Fibroblast of skin of right biceps (primary cell): ENCODE measurements at places on chromosomes 1 and 21.
A peak's percentile ranks its signal among the peaks of the same experiment; 100 is the strongest.

DNA sequence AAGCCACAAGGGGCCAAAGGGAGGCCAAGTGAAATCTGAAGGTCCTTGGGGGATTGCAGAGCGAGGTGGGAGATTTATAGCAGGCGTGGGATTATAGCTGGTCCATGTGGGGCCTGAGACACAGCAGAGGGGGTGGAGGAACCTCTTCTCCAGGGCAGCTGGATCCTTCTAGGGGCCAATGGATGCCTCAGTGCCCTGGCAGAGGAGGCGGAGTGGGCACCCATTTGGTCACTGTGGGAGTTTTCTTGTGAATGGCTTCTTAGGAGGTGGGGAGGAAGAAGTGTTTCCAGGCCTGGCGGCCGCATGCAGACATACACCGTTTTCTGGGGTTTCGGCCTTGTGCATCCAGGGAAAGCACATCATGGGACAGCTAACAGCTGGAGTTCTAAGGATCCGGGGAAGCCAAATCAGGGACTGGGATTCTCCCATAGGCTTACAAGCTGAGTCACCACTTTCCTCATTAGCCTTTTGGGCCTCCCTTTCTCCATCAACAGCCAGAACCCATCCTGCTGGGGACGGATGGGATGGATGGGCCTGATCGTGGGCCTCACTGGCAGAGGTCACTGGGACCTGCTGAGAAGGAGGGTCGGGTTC is 76.5 kb downstream of the RHOU start:
- DNase-seq = no peak

DNA sequence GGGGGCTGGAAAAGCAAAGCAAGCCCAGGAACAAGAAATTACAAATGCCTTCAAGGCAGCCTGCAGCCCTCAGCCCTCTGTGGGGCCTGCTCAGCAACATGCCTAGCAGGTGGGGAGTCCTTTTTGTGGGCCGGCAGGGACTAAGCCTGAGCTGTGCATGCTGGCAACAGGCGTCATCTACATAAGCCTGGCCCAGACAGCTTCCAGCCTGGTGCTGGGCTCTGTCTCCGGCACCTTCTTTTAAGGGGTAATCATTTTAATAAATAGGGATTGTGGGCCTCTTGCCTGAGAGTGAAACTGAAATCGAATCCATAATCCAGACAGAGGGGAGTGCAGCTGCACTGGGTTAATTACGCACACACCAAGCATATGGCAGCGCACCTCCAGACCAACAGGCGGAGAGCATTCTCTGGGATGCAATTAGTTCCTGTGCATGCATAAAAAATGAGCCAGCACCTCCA is 96.6 kb downstream of the DDX20 start:
- DNase-seq = no peak

DNA sequence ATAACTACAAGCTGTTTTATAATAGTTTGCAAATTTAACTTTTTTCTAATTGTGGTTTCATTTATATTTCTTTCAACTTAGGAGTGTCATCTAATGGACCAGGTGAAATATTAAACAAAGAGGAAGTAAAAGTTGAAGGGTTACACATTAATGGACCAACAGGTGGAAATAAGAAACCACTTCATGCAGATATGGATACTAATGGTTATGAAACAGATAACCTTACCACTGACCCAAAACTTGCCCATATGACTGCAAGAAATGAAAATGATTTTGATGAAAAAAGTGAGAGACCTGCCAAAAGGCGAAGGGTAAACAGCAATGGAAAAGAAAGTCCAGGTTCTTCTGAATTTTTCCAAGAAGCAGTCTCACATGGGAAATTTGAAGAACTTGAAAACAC is 59.7 kb downstream of the MIER1 start:
- DNase-seq = no peak

DNA sequence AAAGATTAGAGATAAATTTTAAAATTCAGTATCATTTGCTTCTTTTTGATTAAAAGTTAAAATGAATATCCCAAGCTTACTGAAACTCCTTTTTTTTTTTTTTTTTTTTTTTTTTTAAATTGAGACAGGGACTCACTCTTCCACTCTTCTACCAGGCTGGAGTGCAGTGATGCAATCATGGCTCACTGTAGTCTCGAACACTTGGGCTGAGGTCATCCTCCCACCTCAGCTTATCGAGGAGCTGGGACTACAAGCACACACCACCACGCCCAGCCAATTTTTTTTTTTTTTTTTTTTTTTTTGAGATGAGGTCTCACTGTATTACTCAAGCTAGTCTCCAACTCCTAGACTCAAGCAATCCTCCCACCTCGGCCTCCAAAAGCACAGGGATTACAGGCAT is 92.1 kb upstream of the RGS18 start:
- DNase-seq = peak; percentile 22

DNA sequence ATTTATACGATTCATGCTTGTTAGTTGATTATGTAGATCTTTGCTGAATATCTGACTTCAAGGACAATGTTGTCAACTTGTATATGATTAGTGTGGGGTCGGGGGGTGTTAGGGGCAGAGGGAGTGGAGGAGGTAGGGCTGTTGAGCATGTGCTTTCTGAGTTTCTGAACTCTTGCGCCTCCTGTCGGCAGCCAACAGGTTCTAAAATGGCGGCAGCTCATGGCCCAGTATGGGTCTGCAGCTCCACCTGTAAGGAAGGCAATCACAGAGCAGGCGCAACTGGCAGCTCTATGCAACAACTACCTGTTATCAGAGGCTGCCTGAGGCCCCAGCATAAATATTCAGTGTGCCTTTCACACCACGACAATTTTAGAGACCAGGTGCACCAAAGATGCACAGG is 205.8 kb upstream of the PLXNA2 start:
- no peak for DNase-seq

DNA sequence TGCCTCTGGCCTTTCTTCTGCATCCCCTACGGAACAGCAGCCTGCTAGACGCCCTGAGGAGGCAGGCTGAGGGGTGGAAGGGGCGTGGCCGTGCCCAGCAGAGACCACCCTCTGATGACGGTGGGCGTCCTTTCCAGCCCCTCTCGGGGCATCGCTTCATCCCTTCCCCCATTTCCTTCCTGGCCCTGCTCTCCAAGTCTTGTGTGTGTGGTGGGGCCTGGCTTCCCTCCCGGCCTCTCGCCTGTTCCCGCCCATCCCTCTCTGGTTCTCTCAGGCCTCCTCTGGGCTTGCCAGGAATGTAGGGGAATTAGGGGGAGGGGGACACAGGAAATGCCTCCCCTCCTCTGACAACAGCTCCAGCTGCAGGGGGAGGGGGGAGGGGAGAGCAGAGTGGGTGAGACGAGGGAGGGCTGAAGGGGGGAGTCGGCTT is 51.1 kb downstream of the SKI start:
- peak; percentile 100 for DNase-seq

DNA sequence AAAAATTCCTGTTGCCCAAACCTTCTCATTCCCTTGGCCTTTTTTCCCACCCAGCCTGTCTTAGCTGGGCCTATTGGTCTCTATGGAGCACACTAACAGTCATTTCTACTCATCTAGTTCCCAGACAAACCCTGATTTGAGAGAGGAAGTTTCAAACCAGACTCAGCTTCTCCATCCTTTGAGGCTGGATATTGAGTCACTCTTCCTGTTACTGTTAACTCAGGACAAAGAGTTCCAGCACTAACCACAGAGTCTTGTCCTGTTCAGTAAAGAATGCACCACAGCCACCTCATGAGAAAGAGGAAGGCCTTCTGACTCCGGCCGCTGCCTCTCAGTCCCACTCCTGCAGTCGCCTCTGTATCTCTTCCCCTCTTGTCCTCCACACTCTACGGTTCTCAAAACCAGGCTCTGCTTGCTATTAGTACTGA is 137.8 kb downstream of the PTPRC start:
- DNase-seq = peak; percentile 97

- DNase-seq = peak; percentile 1
Observed at GRCh38 chr1:169426174-169426705, 1.0 kb downstream of the CCDC181 start.

- DNase-seq = no peak
Observed at GRCh38 chr1:101311146-101311920, 74.5 kb downstream of the S1PR1 start.

- no peak for DNase-seq
Observed at GRCh38 chr1:225441314-225442122, 13.7 kb upstream of the LBR start.

- peak; percentile 52 for DNase-seq
Observed at GRCh38 chr1:168234846-168235547, 9.2 kb downstream of the SFT2D2 start.

DNA sequence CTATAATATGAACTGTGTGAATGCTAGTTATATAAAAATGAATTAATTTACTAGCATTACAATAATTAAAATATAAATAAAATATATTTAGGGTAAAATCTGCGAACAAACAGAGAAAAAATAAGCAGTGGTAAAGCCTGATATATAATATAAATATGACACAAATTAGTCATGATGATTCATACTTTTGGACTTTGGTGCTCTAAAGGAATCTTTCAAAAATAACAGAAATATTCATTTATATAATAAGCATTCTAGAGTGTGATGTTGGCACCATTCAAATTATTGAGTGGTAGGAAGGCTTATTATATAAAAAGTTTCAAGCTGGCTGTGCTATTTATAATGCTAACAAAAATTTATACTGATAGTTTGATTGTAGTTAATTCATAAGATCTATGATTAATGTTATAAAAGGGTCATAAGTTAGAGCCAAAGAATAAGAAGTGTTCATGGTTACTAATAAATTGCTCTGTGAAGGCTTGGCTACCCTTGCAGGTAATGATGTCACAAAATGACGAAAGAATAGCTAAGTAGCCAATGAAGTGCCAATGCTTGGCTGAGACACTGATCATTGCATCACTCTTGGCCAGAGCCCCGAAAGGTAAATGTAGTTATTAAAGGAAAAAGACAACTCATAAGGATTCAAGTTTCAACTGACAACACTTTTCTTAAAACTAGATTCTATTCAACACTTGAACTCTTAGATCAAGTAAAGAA is 108.7 kb downstream of the USH2A start:
- DNase-seq = peak; percentile 21

DNA sequence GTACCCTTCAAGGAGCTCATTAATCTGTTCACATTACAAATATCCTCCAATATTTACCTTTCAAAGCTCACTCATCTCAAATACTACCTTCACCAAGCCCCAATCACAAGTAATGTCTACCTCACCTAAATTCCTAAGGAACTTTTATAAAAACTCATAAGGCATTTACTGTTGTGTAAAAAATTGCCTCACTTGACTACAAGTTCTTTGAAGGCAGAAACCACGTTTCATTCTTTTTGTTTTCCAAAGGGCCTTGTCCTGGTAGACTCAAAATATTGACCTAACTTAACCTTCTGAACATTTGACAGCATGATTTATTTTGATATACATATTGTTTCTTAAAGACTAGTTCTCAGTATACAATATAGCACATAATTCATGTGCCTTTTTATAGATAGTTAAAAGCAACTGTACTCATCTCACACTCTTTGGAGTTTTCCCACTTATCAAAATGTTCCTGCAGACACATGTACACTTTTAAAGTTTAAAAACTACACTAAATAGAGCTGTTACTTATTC is 2.5 kb downstream of the USP33 start:
- DNase-seq = no peak

GRCh38 chr21:14876524-14876840 is 188.3 kb downstream of the NRIP1 start:
- DNase-seq = no peak

GRCh38 chr1:76568573-76569238 is 298.6 kb upstream of the ST6GALNAC5 start:
- DNase-seq = no peak

- DNase-seq = no peak
Observed at GRCh38 chr1:178382372-178382771, 114.4 kb downstream of the CLEC20A start.

GRCh38 chr1:1946540-1946939 is 27.5 kb upstream of the TMEM52 start:
- DNase-seq = no peak

- no peak for DNase-seq
Observed at GRCh38 chr1:185315445-185316071, 1.5 kb downstream of the IVNS1ABP start.

- peak; percentile 38 for DNase-seq
Observed at GRCh38 chr1:157540852-157541251, 11.5 kb downstream of the FCRL5 start.

DNA sequence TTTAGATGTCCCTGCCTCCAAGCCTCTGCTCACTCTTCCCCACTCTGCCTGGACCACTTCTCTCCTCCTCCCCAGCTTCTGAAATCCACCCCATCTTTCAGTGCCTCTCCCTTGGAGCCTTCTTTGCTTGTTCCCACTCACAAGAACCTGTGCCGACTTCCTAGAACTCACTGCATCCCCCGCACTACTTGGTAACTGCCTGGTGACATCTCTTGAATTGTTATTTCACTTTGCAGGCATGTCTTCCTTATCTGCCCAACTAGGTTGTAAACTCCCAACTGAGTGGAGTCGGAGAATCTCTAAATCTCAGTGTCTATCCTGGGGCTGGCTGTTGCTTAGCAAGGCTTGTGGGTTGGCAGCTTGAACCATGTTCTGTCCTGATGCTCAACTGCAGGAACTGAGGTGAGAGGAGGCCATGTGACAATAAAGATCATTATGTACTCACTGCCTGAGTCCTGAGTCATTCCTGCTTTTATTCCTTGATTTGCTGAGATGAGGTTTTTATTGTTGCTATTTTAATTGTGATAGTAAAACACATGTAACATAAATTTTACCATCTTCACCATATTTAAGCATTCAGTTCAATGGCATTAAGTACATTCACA is 3.9 kb downstream of the KPRP start:
- DNase-seq = no peak

GRCh38 chr1:49229555-49229954 is 452.9 kb upstream of the BEND5 start:
- no peak for DNase-seq

- DNase-seq = no peak
Observed at GRCh38 chr1:179958359-179958758, 3.7 kb downstream of the CEP350 start.

GRCh38 chr21:15064576-15065391 is at the start of gene NRIP1:
Gene NRIP1, minus strand, starts transcription at chr21:15065000. Its CDS starts 96,808 bp downstream, at chr21:14968192.
- DNase-seq = peak; percentile 93

GRCh38 chr1:43843684-43844083 is 89.9 kb upstream of the ARTN start:
- no peak for DNase-seq

DNA sequence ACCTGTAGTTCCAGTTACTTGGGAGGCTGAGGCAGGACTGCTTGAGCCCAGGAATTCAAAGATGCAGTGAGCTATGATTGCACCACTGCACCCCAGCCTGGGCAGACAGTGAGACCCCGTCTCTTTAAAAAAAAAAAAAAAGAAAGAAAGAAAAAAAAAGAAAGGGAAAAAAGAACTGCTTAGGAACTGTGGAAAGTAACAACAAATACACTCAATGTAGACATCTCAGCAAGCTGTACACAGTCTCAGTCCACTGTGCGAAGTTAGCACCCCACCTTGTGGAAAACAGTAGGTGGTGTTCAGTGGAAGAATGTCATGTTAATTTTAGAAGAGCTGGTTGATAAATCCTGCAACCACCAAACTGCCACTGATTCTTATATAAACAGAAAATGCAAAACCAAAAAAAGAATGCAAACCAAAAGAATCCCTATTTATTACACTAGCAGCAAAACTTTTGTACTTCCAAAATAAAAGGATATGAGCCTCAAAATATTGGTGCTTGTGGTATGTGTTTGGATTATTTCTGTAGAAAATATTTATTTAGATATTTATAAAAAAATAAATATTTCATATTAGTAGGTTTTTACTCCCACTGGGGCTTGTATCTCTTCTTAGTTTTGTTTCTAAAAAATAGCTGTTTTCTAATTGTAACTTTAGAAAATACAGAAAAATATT is 31.1 kb downstream of the ALG14 start:
- DNase-seq = peak; percentile 86
